SK-N-DZ (cell line): ENCODE measurements at places on chromosomes 7 and 10.

- no peak for DNase-seq
These were observed 584.9 kb downstream of the TNS3 start for GRCh38 chr7:46996972-46997371.

- no peak for DNase-seq
These were observed 14.4 kb upstream of the AKR1C3 start for GRCh38 chr10:5079836-5080235.

- DNase-seq = no peak
These were observed 28.6 kb upstream of the IL15RA start for GRCh38 chr10:6005856-6006395.

- peak; percentile 95 for DNase-seq
These were observed 10.4 kb downstream of the ATG9B start for GRCh38 chr7:151013733-151014497.

- DNase-seq = no peak
These were observed 102.1 kb downstream of the DOCK4 start for GRCh38 chr7:112104120-112104519.

GRCh38 chr7:30862995-30863705 is 48.5 kb upstream of the AQP1 start:
- DNase-seq = no peak

- DNase-seq = no peak
These were observed at the start of gene MKX for GRCh38 chr10:27745732-27746396. Gene MKX, minus strand, starts transcription at chr10:27745819. Its CDS starts 2,404 bp downstream, at chr10:27743415.

DNA sequence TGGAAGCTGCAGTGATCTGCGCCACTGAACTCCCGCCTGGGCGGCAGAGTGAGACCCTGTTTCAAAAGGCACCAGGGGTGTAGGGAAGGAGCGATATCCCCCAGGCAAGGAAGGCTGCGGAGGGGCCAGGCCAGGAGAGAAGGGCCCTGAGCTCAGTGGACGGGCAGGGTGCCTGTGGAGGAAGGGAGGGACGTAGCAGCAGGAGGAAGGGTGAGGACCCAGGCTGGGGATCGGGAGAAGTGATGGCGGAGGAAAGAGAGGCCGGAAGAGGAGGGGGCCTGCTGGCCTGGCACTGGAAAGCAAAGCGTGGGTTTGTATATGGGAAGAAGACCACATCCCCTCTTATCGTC is 45.6 kb downstream of the ALOX5 start:
- peak; percentile 66 for DNase-seq

- DNase-seq = no peak
These were observed 45.2 kb upstream of the DMTF1 start for GRCh38 chr7:87106974-87107612.

GRCh38 chr10:125158601-125159485 is 1.5 kb downstream of the CTBP2 start:
- no peak for DNase-seq

GRCh38 chr10:126907423-126907970 is 2.3 kb downstream of the DOCK1 start:
- DNase-seq = no peak

DNA sequence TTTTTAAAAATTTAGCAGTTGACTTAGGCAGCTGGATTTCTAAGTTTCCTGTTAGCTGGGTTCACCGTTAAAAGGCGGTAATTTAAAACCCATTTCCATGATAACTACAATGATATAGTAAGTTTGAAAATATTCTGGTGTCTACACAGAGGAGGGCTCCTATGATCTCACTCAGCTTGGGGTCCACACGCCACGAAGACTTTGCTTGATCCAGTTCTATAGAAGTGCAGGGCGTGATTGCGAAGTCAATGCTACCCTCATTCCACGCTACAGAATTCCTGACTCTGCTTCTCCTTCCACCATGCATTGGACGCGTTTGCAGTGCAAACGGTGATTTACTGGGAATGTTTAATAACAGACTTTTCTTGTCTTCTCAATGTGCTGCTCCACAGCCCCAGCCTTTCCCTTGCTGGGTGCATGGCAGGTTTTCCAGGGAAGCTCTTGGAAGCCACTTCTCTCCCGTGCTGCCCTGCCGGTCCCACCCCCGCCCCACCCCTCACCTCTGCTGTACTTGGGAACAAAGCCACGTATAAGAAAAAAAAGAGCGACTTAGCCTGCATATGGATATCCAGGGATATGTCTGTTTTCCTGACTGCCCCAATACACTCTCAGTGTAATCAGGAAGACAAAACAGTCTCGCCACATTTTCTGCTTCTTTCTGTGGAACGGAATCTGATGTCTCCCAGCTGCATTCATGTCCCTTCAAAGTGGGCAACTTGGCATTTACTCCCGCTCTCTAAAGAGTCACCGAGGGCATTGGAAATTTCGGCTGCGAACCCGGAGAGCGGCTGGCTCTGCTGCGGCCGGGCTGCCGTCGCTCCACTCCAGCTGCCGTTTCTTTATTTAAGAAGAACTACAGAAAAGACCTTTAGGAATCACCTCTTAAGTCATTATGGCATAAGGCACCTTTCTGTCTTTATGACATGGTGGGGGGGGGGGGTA is 434.4 kb upstream of the MGMT start:
- DNase-seq = no peak
